ENCODE measurements at places on chromosomes 7 and 10.

DNA sequence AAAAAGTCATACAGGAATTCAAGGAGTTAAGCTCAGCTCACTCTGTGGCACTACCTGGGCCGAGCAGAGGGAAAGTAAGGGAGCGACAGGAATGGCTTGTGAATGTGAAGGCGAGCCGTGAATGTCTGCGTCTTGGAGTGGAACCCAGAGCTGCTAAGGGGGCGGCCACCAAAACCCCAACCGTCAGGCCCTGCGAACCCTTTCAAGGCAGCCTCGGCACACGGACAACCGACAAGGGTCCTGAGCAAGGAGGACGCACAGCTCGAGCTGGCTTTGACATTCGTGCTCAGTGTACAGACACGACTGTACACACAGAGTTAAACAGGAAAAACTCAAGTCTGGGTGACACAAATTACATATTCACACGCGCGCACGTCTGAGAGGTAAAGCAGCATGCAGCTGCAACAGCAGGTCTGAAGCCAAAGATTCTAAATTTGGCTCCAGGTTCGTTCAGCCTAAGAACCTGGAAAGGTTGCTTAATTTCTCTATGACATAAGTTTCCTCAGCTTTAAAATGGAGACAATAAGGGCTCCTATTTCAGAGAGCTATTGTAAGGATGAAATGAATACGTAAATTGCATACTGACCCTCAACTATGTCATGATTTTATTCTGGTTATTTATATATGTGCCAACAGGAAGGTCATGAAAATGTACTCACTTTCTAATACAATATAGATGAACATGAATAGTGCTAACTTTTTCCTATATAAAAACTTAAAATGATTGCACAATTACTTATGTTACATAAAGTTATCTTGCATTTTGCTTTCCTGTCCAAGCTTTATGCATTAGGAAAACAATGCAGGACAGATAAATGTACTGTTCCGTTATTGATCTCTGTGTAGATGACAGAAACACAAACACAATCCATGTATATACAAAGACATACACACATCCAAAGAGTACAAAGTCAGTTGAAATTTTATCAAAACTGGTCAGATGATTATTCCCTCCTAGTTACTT lies 192.9 kb downstream of the ZMYND11 start:
- DNase-seq = no peak

DNA sequence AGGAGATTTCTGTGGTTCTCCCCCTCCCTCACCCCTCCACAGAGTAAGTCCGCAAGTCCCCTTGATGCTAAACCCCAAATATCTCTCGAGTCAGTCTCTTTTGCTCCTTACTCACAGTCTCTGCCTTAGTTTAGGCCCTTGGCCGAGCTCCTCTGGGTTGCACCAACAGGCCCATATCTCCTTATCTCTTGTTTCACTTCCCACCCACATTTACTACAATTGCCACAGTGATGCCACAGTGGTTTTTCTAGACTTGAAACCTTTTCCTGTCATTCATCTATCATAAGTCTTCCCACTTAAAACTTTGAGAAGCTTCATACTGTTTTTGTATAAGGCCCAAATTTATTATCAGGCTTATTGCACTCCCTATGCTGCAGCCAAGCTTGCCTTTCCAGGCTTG lies 23.4 kb upstream of the NME8 start:
- no peak for DNase-seq

GRCh38 chr10:4256971-4257370 lies 472.0 kb upstream of the KLF6 start:
- DNase-seq = no peak

DNA sequence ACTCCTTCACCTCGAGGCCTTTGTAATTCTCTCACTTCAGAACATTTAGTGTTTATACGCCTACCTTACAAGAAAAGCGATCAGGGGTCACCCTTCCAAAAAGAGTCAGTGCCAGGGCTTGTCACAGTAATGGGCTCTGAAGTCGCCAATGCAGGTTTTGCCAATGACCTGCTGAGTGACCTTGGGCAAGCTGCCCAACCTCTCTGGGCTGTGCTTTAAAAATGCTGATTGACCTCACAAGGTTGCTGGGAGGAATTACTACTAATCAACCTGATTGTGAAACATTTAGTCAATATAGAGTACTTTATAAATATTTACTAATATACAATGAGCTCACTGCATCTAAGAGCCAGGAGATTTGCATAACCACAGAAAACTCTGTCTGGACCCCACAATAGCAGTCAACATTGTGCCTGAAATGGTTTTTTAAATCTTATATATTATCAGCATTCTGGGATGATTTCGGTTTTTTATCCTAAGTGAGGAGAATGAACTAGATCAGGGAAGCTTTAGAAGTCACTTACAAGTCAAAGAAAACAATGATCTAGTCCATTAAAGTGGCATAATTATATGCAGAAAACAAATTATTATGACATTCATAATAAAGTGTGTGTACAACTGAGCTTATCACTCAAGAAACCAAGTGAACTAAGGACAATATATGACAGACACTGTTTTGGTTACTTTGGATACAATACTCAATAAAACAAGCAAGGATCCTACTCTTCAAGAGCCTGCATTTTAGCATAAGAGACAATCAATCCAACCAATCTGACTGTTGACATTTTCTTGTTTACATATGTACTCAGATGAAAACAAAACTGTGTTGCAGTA lies 290.5 kb downstream of the SORCS1 start:
- no peak for DNase-seq

- no peak for DNase-seq
Observed at GRCh38 chr10:77756319-77757232, 119.0 kb upstream of the KCNMA1 start.

DNA sequence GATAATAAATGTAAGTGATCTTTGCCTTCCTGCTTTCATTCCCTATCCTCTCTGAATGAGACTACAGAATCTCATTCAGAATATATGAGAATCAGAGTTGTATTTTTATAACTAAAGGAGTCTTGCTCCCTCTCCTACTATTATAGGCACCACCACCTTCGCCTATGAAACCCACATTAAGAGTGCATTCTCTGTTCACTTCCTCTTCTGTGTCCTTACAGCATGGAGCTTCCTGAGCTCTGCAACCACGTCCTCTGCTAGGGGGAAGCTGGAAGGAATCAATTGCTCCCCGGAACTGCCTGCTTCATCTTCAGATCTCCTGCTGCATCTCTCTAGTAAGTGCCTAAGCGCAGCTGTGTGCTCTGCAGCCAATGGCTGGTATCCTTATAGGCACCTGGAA lies 820.7 kb downstream of the GRID1 start:
- DNase-seq = no peak

DNA sequence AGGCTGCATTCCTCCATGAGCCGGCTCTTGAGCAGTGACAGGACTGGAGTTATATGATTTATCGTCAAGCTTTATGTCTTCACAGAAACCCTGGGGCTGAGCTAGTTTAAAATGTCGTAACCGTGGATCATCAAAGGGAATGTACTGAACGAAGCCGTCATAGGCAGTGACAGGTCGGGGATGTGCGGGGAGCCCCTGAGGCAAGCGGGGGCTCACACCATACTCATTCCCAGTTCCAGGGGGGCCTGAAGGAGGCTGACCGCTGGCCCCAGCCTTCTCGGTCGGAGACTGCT lies 30.7 kb downstream of the JCAD start:
- no peak for DNase-seq

GRCh38 chr10:76899490-76899889 lies 738.1 kb downstream of the KCNMA1 start:
- DNase-seq = no peak

GRCh38 chr7:50679218-50680007 lies 103.3 kb downstream of the GRB10 start:
- DNase-seq = no peak

DNA sequence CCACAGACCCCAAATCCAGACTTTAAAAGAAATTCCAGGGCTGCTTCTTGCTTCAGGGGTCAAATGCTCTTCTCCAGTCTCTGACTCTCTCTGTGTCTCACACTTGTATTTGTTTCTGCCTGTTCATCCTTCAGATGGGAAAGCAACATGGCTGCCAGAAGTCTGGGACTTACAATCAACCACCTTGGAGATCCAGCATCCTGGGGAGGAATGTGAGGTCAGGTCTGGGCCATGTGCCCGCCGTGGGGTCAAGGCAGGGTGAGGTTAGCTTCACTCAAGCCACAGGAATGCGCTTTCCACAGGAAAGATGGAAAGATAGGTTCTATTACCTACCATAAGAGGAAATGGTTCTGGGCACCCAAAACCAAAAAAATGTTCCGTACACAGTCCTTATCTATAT lies 34.3 kb upstream of the NPVF start:
- DNase-seq = no peak

DNA sequence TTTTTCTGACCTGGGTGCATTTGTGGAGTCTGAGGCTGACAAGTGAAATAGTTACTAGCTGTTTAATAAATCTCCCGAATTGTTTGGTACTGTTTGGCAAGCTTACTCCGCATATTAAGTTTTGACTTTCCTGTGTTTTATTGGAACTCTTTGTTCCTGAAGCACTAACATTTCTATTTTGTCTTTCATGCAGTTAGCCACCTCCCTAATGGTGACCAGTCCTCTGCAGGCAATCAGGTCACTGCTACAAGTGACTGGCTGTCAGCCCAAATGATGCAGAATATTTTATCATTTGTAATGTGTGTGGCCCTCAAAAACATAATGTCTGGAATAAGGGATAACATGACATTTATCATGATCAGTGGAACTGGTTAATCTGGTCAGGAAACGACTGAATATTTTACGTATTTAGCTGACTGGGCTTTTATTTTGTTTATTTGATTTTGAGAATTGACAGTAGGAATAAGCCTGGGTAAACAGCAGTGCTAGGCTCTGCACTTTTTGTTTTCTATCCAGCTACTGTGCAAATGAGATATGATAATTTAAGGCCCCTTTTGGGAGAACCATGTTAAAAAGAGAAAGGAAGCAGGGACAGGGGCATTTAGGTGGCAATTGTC lies 82.9 kb downstream of the ST7 start:
- DNase-seq = no peak

- no peak for DNase-seq
Observed at GRCh38 chr10:12504628-12505027, 155.3 kb downstream of the CAMK1D start.
